ENCODE measurements at places on chromosomes 11 and 22. TPM values are rescaled to one million over a fixed set of nuclear protein-coding genes. Genes with fewer than 3 reads are reported as not detected.

GRCh38 chr11:115784796-115785521, 280.7 kb upstream of the CADM1 start:
- H3K27ac ChIP-seq = no peak overlapping the region
- no peaks in the 10 kb centered on the region for H3K36me3 ChIP-seq
- H3K4me1 ChIP-seq = no peaks in the 10 kb centered on the region
- DNase-seq = no peak

DNA sequence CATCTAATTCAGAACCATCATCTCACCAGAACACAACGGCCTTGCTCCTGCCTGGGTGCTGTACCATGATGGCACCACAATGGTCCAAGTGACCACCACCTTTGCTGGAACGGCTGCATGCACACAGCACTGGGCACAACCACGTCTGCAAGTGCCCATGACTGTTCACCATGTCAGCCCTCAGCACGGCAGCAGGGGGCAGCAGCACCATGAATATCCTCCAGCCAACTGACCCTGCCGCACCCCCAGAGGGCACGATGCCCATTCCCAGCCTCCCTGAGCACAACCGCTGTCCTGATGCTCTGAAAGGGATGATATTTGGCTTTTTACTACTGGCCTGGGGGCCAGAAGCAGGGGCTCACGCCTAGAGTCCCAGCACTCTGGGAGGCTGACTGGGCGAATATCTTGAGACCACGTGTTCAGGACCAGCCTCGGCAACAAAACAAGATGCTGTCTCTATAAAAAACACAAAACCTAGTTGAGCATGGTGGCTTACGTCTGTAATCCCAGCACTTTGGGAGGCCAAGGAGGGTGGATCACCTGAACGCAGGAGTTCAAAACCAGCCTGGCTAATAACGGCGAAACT, 25.7 kb downstream of the DRD4 start:
- H3K36me3 ChIP-seq = no peaks in the 10 kb centered on the region
- no peaks in the 10 kb centered on the region for H3K27me3 ChIP-seq
- H3K27ac ChIP-seq = no peak overlapping the region
- peak; percentile 59 for DNase-seq
- H3K4me1 ChIP-seq = no peaks in the 10 kb centered on the region

DNA sequence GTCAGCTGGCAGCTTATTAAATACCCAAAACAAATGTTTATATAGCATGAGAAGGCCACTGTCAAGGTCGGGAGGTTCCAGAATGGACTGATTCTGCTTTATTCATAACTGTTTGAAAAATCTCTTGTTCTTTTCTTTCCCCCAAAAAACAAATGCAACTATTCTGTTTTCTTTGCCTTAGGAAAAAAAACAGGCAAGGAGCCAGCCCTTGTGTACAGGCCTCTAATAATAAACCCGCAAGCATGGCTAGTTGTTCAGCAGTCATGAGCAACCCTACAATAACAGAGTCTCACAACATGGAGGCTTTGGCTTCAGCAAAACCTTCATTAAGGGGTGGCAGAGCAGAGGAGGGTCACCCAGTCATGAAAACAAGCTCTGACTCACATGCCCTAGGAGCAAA, 191.7 kb downstream of the KIRREL3 start:
- no peaks in the 10 kb centered on the region for H3K36me3 ChIP-seq
- no peaks in the 10 kb centered on the region for H3K4me1 ChIP-seq
- no peak overlapping the region for H3K27ac ChIP-seq
- H3K4me3 ChIP-seq = no peak overlapping the region
- DNase-seq = no peak

DNA sequence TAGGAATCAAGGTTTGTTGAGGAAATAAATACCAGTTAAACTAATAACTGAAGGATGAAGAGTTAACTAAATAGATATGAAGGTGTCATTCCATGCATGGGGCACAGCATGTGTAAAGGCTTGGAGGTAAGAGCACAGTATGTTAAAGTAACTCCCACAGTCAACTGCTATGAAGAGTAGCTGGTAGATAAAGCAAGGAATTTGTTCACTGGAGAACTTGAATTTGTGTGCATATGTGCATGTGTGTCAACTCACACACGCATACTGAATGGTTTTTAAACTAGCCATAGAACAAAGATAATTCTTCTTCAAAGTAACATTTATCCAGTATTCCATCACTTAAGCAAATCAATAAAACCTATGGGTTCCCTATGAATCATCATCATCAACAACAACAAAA, 135.9 kb downstream of the FAM76B start:
- no peak for DNase-seq
- no peak overlapping the region for H3K27ac ChIP-seq
- H3K4me3 ChIP-seq = no peak overlapping the region
- H3K4me1 ChIP-seq = peaks cover 1% of the 10 kb centered on the region
- no peaks in the 10 kb centered on the region for H3K27me3 ChIP-seq
- H3K36me3 ChIP-seq = no peaks in the 10 kb centered on the region

DNA sequence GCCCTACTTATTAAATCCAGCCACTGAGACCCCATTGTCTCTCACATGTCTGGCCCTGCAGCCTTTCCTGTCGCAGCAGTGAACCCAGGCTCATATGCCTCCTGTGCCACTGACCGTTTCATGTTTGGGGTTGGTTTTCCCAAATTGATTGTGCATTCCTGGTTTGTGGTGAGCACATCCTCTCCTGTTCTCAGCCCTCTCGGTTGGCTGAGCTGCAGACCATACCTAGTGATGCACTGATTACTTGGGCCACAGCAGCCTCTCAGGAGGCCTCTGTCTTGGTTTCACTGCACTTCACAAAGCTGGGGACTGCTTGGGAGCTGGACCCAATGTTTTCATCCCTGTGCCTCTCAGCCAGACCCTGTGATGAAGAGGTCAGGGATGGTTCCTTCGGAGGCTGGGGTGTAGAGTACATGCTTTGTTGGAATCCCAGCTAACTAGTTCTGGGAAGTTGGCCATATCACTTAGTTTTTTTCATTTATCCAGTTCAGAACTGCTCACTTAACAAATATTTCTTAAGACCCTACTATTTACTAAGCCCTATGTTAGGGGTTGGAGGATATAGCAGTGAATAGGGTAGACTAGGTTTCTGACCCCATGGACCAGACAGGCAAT, 30.9 kb downstream of the PARVA start:
- no peaks in the 10 kb centered on the region for H3K4me1 ChIP-seq
- H3K27ac ChIP-seq = no peak overlapping the region
- peaks cover 7% of the 10 kb centered on the region for H3K27me3 ChIP-seq
- H3K36me3 ChIP-seq = no peaks in the 10 kb centered on the region
- no peak for DNase-seq
- H3K4me3 ChIP-seq = no peak overlapping the region

DNA sequence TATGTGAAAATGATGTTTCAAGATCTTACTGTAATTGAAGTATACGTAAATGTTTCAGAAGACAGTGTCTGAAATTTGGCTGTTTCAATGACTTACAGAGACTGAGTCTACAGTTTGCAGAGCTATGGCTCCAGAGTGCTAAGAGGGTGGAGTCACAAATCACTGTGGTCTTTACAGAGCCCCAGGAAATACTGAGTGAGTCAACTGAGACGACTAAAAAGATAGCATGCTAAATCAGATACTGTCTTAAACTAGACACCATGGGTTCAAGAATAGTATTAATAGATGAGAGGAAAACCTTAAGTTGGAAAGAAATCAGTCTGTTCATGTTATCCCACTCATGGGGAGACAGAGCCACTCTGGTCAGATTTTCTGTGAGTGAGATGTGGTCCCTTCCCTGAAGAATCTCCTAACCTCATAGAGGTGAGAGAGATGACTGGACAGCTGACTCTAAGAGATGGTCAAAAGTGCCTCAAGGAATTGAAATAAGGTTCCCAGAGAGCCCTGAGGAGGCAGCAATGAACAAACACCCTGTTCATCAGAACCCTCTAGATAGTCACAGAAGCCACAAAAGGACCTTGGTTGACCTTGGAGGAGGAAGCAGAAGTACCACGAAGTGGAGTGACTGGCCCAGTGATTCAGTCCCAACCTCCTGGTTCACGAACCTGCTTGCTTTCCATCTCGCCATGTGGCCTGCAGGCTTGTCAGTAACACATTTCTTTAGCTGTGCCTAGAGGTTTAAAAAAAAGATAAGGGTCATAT, 30.2 kb downstream of the C11orf91 start:
- H3K4me1 ChIP-seq = peaks cover 15% of the 10 kb centered on the region
- DNase-seq = peak; percentile 33
- H3K36me3 ChIP-seq = no peaks in the 10 kb centered on the region
- peaks cover 26% of the 10 kb centered on the region for H3K27me3 ChIP-seq

GRCh38 chr11:85758026-85758425, 52.9 kb downstream of the SYTL2 start:
- no peaks in the 10 kb centered on the region for H3K27me3 ChIP-seq
- H3K27ac ChIP-seq = no peak overlapping the region

- no peak overlapping the region for H3K4me3 ChIP-seq
- H3K27ac ChIP-seq = no peak overlapping the region
- no peak for DNase-seq
- peaks cover 21% of the 10 kb centered on the region for H3K4me1 ChIP-seq
Observed at GRCh38 chr11:69542314-69543168, 61.1 kb downstream of the LINC01488 start.

DNA sequence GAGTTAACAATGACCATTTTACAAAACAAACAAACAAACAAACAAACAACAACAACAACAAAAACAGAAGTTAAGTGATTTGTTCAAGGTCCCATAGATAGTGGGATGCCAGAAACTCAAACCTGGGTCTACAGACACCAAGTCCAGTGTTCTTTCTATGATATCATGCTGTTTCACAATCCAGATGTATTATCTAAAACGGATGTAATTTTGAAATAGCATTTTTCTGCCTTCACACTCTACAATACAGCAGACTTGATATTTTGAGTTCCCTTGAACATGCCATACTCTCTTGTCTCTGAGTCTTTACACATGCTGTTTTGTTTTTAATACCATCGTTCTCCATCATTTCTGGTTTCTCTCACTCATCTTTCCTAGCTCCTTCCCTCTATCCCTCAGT, 104.5 kb downstream of the RELT start:
- no peaks in the 10 kb centered on the region for H3K27me3 ChIP-seq
- no peaks in the 10 kb centered on the region for H3K4me1 ChIP-seq
- no peak for DNase-seq

GRCh38 chr11:11973866-11974265, 34.6 kb downstream of the DKK3 start:
- DNase-seq = no peak
- no peaks in the 10 kb centered on the region for H3K4me1 ChIP-seq
- no peak overlapping the region for H3K4me3 ChIP-seq
- H3K27ac ChIP-seq = no peak overlapping the region
- no peaks in the 10 kb centered on the region for H3K36me3 ChIP-seq

DNA sequence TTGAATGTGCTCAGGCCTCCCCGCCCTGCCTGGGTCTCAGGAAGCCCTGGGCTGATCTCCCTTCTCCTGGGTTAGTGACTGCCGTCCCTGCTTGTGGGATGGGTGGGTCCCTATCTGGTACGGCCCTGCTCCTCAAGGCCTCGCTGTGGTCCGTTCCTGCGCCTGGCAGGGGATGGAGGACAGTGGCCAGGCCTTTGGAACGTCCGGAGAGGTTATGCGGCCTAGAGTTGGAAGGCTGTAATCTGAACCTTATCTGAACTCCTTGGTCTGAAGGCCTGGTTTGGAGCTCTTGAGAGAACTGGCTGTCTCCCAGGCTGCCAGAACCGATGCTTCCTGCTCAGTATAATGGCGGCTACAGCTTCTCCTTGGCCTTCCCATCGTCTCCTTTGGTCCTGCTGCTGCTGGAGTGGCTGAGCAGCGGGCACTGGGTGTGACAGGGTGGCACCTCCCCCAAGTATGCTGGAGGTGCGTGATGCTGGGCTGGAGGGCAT, 72.8 kb downstream of the FLI1 start:
- no peak overlapping the region for H3K4me3 ChIP-seq
- DNase-seq = no peak
- peaks cover 3% of the 10 kb centered on the region for H3K36me3 ChIP-seq
- H3K27me3 ChIP-seq = no peaks in the 10 kb centered on the region
- peaks cover 6% of the 10 kb centered on the region for H3K4me1 ChIP-seq
- H3K27ac ChIP-seq = no peak overlapping the region

GRCh38 chr11:72589802-72590761, 84.1 kb downstream of the PDE2A start:
- peaks cover 49% of the 10 kb centered on the region for H3K4me1 ChIP-seq
- no peaks in the 10 kb centered on the region for H3K36me3 ChIP-seq
- H3K4me3 ChIP-seq = peak overlapping the region; percentile 85
- H3K27ac ChIP-seq = no peak overlapping the region

- no peaks in the 10 kb centered on the region for H3K36me3 ChIP-seq
- no peak overlapping the region for H3K27ac ChIP-seq
- no peak for DNase-seq
Observed at GRCh38 chr11:122046846-122047245, 69.2 kb downstream of the BLID start.

DNA sequence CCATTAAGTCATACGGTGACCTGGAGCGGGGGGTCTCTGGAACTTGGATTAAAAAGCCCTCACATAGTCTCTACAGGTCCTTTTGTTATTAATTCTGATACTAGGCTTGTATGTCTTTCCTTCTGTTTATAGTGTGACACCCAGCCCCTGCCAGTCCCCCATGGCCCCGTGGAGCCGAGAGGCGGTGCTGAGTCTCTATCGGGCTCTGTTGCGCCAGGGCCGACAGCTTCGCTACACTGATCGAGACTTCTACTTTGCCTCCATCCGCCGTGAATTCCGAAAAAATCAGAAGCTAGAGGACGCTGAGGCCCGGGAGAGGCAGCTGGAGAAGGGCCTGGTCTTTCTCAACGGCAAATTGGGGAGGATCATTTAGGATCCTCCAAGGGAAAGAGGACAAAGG, 2.0 kb downstream of the MIEF1 start:
- peak overlapping the region; percentile 86 for H3K4me3 ChIP-seq
- H3K4me1 ChIP-seq = peaks cover 41% of the 10 kb centered on the region
- no peak for DNase-seq
- no peaks in the 10 kb centered on the region for H3K27me3 ChIP-seq
- H3K36me3 ChIP-seq = peaks cover 27% of the 10 kb centered on the region
- no peak overlapping the region for H3K27ac ChIP-seq

- H3K27me3 ChIP-seq = no peaks in the 10 kb centered on the region
- no peak overlapping the region for H3K27ac ChIP-seq
- no peak overlapping the region for H3K4me3 ChIP-seq
- H3K36me3 ChIP-seq = no peaks in the 10 kb centered on the region
- peaks cover 22% of the 10 kb centered on the region for H3K4me1 ChIP-seq
- no peak for DNase-seq
Observed at GRCh38 chr11:77154381-77155081, 26.5 kb downstream of the MYO7A start.

DNA sequence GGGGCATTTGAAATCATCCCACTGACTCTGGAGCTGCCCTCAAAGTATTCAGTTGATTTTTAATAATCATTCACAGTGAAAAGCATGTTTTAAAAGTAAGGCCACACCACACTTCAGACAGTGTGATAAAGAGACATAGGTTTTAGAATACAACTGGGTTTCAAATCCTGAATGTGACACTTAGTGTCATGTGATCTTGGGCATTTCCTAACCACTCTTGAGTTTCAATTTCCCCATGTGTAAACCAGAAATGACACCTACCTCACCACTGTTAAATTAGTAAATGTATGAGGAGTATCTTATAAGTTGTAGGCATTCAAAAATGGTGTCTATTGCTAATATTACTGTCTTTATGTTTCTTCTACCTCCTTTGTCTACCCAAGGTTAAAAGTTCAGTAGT, 5.4 kb downstream of the TMEM123 start:
- DNase-seq = no peak
- peaks cover 76% of the 10 kb centered on the region for H3K4me1 ChIP-seq
- H3K36me3 ChIP-seq = peaks cover 34% of the 10 kb centered on the region
- peak overlapping the region; percentile 95 for H3K4me3 ChIP-seq
- H3K27me3 ChIP-seq = no peaks in the 10 kb centered on the region

Gene PYGM
- total RNA-seq = 4.5 TPM

Gene P2RY2
- total RNA-seq = not detected

Gene FGF19
- 0.10 TPM for total RNA-seq

Gene PSMC3
- 149 TPM for total RNA-seq

Gene C11orf21
- total RNA-seq = 13.6 TPM

Gene RFPL1
- not detected for total RNA-seq

Gene FUT4
- total RNA-seq = 5.4 TPM
